A549 treated with ZK216348 at 1 μM for 4 hours (cell line): ENCODE measurements at places on chromosomes 11 and 22. TPM values are rescaled to one million over a fixed set of nuclear protein-coding genes. Genes with fewer than 3 reads are reported as not detected.

The NFRKB gene
- 10.0 to 14.7 TPM (median 13.9 TPM) in 5 replicates for total RNA-seq

The ELFN2 gene
- total RNA-seq: 3.5 to 9.6 TPM (median 8.7 TPM) in 5 replicates

The MAP6 gene
- total RNA-seq: 1.8 to 2.1 TPM (median 1.9 TPM) in 5 replicates

The USP2 gene
- 0.42 to 1.1 TPM (median 0.70 TPM) in 5 replicates for total RNA-seq

The CAPN5 gene
- 5.6 to 12.4 TPM (median 8.7 TPM) in 5 replicates for total RNA-seq

The OSM gene
- not detected in 5 replicates for total RNA-seq

The TMPRSS13 gene
- not detected in 5 replicates for total RNA-seq

The OR5A1 gene
- not detected in 5 replicates for total RNA-seq

The CRACR2B gene
- 2.9 to 5.2 TPM (median 4.7 TPM) in 5 replicates for total RNA-seq

The TNNI2 gene
- total RNA-seq: 0.39 TPM in 1 of 5 replicates, not detected in the others

The CARD16 gene
- total RNA-seq: not detected in 5 replicates

The OR4D6 gene
- not detected in 5 replicates for total RNA-seq

The GVQW3 gene
- 0.28 to 1.5 TPM (median 1.1 TPM) in 5 replicates for total RNA-seq
